Heart left ventricle (tissue), 16 donors: ENCODE measurements at places on chromosomes 12 and 14. TPM values are rescaled to one million over a fixed set of nuclear protein-coding genes. Genes with fewer than 3 reads are reported as not detected.

Gene SALL2
- 4.3 TPM for total RNA-seq

DNA sequence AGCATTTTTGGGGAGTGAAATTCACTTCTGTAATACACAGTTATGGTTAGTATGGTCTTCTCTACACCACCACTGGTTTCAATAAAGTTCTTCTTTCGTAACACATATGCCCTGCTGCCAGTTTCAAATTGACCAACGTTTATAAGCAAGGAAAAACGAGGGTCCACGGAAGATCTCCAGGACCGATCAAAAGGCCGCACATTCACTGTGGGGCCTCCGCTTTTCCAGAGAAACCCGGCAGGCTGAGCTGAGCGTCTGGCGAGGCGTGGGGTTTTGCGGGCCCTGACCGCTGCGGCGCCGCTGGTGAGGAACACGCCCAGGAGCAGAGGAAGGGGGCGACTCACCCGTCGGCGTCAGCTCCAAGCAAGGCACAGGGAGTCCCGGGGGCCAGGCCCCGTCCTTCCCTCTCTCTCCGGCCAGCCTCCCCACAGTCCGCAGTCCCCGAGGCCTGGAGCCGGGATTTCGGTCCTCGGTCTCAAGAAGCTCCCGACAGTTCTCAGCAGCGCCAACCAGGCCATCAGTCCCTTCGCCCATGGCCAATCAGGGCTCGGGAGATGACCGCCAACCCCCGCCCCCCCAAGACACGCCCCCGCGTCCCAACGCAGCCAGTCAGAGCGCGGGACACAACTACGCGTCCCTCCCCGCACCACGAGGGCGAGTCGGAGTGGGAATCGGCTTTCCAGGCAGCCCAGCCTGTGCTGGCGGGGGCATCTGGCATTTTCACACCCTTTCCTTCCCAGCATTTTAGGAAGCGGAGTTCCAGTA, at the start of gene MTERF2:
Gene MTERF2, minus strand, starts transcription at position 522 of the 765 bp plus-strand sequence. CDS start 8,432 bp downstream, outside the sequence.
- H3K27me3 ChIP-seq: no peaks in the 10 kb centered on the region
- peaks cover 9% of the 10 kb centered on the region for H3K36me3 ChIP-seq
- peaks cover 33% of the 10 kb centered on the region for H3K4me1 ChIP-seq

Gene GRIN2B
- not detected for total RNA-seq

DNA sequence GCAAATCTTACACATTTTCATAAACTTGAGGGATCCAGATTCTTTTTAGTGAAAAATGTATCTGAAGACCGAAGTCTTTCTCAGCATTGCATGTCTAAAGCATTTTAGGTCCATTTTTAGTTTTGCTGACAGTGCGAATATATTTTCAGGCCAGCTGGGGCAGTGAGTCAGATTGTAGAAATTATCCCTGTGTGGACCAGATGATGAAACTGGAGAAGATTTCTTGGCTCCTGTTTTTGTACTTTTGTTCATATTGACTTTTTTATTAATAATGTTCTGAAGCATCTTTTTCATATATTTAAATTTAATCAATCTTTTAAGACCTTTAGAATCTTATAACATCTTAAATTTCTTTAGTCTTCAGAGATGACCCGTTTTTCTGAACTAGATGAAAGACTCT, 173.1 kb downstream of the FLRT2 start:
- no peak overlapping the region for H3K27ac ChIP-seq
- H3K4me1 ChIP-seq: no peaks in the 10 kb centered on the region
- no peaks in the 10 kb centered on the region for H3K36me3 ChIP-seq

Gene OR4K15
- not detected for total RNA-seq

Gene TAS2R50
- total RNA-seq: 0.28 TPM

Gene GLT1D1
- 1.5 TPM for total RNA-seq

GRCh38 chr12:835754-836518, 83.6 kb downstream of the WNK1 start:
- H3K36me3 ChIP-seq: no peaks in the 10 kb centered on the region
- H3K27me3 ChIP-seq: no peaks in the 10 kb centered on the region
- H3K27ac ChIP-seq: no peak overlapping the region
- no peak for DNase-seq
- no peaks in the 10 kb centered on the region for H3K4me1 ChIP-seq

- no peak overlapping the region for H3K4me3 ChIP-seq
- H3K4me1 ChIP-seq: no peaks in the 10 kb centered on the region
- no peaks in the 10 kb centered on the region for H3K27me3 ChIP-seq
- H3K27ac ChIP-seq: no peak overlapping the region
- peak; percentile 6 for DNase-seq
Observed at GRCh38 chr14:95274874-95275273, 44.8 kb downstream of the CLMN start.

DNA sequence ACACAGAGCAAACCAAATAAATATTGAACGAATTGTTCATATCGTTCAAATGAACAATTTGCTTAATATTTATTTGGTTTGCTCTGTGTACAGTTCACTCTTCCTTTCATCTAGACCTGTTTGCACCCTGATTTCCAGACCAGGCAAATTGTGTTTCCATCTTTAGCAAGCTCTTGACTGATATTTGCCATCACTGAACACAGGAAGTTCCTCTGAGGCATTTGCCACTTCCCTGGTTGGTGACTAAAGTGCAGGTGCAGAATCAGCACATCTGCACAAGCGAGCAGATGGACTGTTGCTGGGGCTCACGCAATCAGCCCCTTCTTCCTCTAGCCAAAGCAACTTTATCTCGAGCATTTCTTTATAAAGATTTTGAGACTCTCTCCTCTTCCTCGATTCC, 112.9 kb downstream of the DAAM1 start:
- H3K4me1 ChIP-seq: peaks cover 79% of the 10 kb centered on the region
- DNase-seq: no peak
- H3K4me3 ChIP-seq: no peak overlapping the region

Gene RNF212B
- total RNA-seq: not detected

GRCh38 chr14:24198814-24199524, 3.7 kb upstream of the TM9SF1 start:
- peaks cover 2% of the 10 kb centered on the region for H3K36me3 ChIP-seq
- H3K27me3 ChIP-seq: no peaks in the 10 kb centered on the region
- H3K4me3 ChIP-seq: no peak overlapping the region
- peaks cover 24% of the 10 kb centered on the region for H3K4me1 ChIP-seq
- DNase-seq: no peak

- H3K27ac ChIP-seq: no peak overlapping the region
- H3K4me1 ChIP-seq: no peaks in the 10 kb centered on the region
- H3K36me3 ChIP-seq: no peaks in the 10 kb centered on the region
- no peaks in the 10 kb centered on the region for H3K27me3 ChIP-seq
- no peak overlapping the region for H3K4me3 ChIP-seq
- no peak for DNase-seq
Observed at GRCh38 chr12:85552461-85552860, 272.4 kb downstream of the ALX1 start.

- H3K27me3 ChIP-seq: no peaks in the 10 kb centered on the region
- H3K4me3 ChIP-seq: no peak overlapping the region
- H3K36me3 ChIP-seq: peaks cover 91% of the 10 kb centered on the region
Observed at GRCh38 chr12:132719141-132719953, 8.7 kb downstream of the PGAM5 start.

Gene SCARB1
- total RNA-seq: 21.7 TPM

DNA sequence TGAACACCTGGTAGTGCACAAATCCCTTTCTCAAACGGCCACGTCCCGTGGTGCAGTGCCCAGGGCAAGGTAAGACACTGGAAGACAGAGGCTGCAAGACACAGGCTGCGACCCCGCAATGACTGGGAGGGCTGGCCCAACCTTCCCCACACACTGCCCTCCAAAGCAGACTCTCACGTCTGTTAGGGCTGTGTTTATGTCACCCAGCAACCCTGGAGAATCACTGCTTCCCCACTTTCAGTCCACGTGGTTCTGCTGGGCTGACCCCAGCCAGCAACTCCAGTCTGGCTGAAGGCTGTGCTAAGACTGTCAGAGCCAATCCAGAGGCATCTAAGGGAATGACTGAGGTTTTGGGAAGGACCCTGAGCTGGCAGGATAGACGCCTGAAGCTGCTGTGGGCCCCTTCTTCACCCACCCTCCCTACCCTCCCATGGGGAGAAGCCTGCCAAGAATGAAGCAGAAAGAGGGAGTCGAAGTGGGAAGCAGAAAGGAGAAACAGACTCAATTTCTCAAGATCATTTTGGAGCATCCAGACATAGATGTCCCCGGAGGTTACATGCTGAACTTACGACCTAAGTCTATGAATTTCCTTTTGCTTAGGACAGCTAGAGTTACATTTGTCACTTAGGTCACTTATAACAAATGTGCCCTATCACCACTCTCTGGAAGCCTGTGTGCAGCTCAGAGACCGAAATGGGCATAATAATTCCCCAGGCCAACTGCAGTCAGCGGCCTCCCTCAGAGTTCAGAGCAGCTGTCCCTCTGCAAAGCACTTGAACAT, 11.7 kb downstream of the KDM2B start:
- DNase-seq: no peak
- no peak overlapping the region for H3K4me3 ChIP-seq
- peak overlapping the region; percentile 63 for H3K27ac ChIP-seq
- H3K27me3 ChIP-seq: no peaks in the 10 kb centered on the region

GRCh38 chr12:67658486-67658885, 9.9 kb downstream of the DYRK2 start:
- peaks cover 54% of the 10 kb centered on the region for H3K4me1 ChIP-seq
- H3K36me3 ChIP-seq: peaks cover 10% of the 10 kb centered on the region
- DNase-seq: no peak
- H3K27me3 ChIP-seq: no peaks in the 10 kb centered on the region
- no peak overlapping the region for H3K27ac ChIP-seq

GRCh38 chr12:122732170-122732569, 1.5 kb upstream of the HCAR1 start:
- no peaks in the 10 kb centered on the region for H3K36me3 ChIP-seq
- H3K27ac ChIP-seq: no peak overlapping the region
- no peak overlapping the region for H3K4me3 ChIP-seq
- no peaks in the 10 kb centered on the region for H3K4me1 ChIP-seq
- no peaks in the 10 kb centered on the region for H3K27me3 ChIP-seq

Gene OVCH1
- not detected for total RNA-seq

- no peak for DNase-seq
- no peaks in the 10 kb centered on the region for H3K27me3 ChIP-seq
- no peak overlapping the region for H3K27ac ChIP-seq
- peaks cover 18% of the 10 kb centered on the region for H3K4me1 ChIP-seq
Observed at GRCh38 chr12:69901221-69901905, 76.3 kb downstream of the MYRFL start.

DNA sequence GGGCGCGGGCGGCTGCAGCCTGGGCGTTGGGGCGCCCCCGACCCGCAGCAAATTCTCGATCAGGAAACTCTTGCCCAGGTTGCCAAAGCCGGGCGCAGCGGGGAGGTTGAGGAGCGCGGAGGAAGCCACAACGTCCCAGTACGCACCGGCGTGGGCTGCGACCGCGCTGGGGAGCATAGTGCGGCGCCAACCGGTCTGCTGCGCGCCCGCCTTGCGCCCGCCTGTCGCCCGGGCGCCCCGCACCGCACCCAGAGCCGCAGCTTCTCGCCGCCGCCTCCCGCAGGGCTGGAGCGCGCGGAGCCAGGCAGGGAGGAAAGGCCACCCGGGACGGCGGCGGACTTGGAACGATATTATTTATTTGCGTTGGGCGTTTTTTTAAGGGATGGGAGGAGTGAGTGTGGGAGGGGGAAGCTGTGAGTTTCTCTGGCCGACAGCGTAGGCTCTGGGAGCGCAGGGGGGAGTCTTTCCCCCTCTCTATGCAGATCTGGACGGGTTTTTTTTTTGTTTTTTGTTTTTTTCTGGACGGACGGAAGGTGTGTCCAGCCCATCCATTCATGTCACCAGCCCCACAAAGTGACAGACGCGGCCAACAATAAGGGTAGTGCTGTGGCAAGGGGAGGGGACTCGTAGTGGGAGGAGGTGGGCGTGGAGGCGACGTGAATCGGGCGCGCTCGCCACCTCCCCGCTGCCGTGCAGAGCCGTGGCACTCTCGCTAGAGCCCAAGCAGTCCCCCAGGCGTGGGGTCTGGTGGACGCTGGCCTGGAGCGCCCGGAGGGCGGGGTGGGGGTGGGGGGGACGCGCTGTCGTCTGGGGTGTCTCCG, at the start of gene DBX2:
Gene DBX2, minus strand, starts transcription at position 349 of the 821 bp plus-strand sequence. Its CDS starts 172 bp downstream, at position 177.
- H3K27ac ChIP-seq: no peak within 1 kb of the TSS
- peak within 1 kb of the TSS; percentile 50 for H3K4me3 ChIP-seq
- no peaks in the 10 kb centered on the region for H3K36me3 ChIP-seq
- DNase-seq: no peak

- DNase-seq: no peak
- no peak overlapping the region for H3K27ac ChIP-seq
- no peaks in the 10 kb centered on the region for H3K36me3 ChIP-seq
Observed at GRCh38 chr12:124871297-124871696, 7.6 kb upstream of the SCARB1 start.

Gene SLC39A5
- total RNA-seq: not detected

GRCh38 chr12:50102646-50103309, 1.0 kb upstream of the GPD1 start:
- H3K4me3 ChIP-seq: no peak overlapping the region
- H3K4me1 ChIP-seq: peaks cover 25% of the 10 kb centered on the region
- DNase-seq: no peak

GRCh38 chr14:30559638-30560091, 707 bp downstream of the G2E3 start:
- peaks cover 4% of the 10 kb centered on the region for H3K4me1 ChIP-seq
- no peaks in the 10 kb centered on the region for H3K27me3 ChIP-seq
- no peaks in the 10 kb centered on the region for H3K36me3 ChIP-seq
- peak overlapping the region; percentile 73 for H3K27ac ChIP-seq
- peak overlapping the region; percentile 68 for H3K4me3 ChIP-seq

- no peak overlapping the region for H3K4me3 ChIP-seq
- DNase-seq: no peak
- no peaks in the 10 kb centered on the region for H3K4me1 ChIP-seq
- H3K27ac ChIP-seq: no peak overlapping the region
- H3K27me3 ChIP-seq: no peaks in the 10 kb centered on the region
- H3K36me3 ChIP-seq: no peaks in the 10 kb centered on the region
Observed at GRCh38 chr12:79309039-79309438, 381.7 kb downstream of the PAWR start.

GRCh38 chr14:99807413-99808153, 14.4 kb downstream of the EML1 start:
- peaks cover 50% of the 10 kb centered on the region for H3K4me1 ChIP-seq
- H3K27me3 ChIP-seq: no peaks in the 10 kb centered on the region
- no peak for DNase-seq
- no peak overlapping the region for H3K27ac ChIP-seq
- H3K36me3 ChIP-seq: no peaks in the 10 kb centered on the region

Gene CLEC2B
- 2.7 TPM for total RNA-seq
